ENCODE measurements at places on chromosomes 4 and X.

GRCh38 chr4:108738003-108738706 is 24.7 kb downstream of the ETNPPL start:
- H3K4me3 ChIP-seq, result no peak overlapping the region
- no peak overlapping the region for H3K27ac ChIP-seq
- no peaks in the 10 kb centered on the region for H3K4me1 ChIP-seq
- H3K36me3 ChIP-seq, result no peaks in the 10 kb centered on the region
- DNase-seq, result no peak
- no peaks in the 10 kb centered on the region for H3K27me3 ChIP-seq

GRCh38 chr4:23162275-23162674 is 469.5 kb downstream of the GBA3 start:
- peaks cover 2% of the 10 kb centered on the region for H3K27me3 ChIP-seq
- H3K4me1 ChIP-seq, result no peaks in the 10 kb centered on the region
- DNase-seq, result no peak
- no peaks in the 10 kb centered on the region for H3K36me3 ChIP-seq
- H3K4me3 ChIP-seq, result no peak overlapping the region

DNA sequence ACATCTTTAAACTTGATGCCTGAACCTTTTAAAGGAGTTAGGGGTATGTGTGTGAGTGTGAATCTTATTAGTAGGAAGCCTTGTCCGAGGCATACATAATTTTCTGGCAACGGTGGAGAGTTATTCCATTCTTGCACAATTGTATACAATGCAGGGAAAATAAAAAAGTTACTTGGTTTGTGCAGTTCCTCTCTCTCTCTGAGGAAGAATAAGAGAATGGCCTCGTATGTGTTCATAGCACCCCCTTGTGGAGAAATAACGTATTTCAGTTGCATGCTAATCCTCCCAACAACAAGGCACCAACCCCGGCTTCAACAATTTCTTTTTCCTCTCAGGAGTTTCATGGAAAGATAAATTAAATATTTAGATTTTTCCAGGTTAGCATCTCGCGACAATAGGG is 33.7 kb upstream of the FGF13 start:
- peak; percentile 86 for DNase-seq
- no peaks in the 10 kb centered on the region for H3K4me1 ChIP-seq
- no peak overlapping the region for H3K4me3 ChIP-seq
- no peaks in the 10 kb centered on the region for H3K27me3 ChIP-seq

DNA sequence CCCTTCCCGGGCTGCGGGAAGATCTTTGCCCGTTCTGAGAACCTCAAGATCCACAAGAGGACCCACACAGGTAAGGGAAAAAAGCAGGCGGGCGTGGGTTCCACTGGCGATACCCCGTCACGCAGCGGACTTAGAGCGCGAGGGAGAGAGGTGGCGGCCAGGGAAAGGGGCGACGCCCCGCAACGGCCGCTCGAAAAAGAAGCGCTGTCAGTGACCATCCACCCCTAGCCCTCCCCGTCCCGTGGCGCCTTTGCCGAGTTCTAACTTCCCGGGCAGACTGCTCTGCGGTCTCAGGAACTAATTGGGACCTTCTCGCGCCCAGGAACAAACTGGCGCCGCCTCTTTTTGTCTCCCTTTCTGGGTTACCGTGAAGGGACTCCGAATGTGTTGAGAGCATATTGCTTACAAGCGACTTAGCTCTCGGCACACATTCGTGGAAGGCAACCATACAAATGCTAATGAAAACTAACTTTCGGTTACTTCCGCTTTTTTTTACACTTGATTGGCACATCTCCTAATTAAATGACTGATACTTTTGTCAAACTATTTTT is 1.8 kb downstream of the ZIC3 start:
- H3K36me3 ChIP-seq, result no peaks in the 10 kb centered on the region
- H3K27me3 ChIP-seq, result no peaks in the 10 kb centered on the region
- DNase-seq, result no peak
- H3K4me1 ChIP-seq, result no peaks in the 10 kb centered on the region
- H3K4me3 ChIP-seq, result no peak overlapping the region
- H3K27ac ChIP-seq, result no peak overlapping the region

DNA sequence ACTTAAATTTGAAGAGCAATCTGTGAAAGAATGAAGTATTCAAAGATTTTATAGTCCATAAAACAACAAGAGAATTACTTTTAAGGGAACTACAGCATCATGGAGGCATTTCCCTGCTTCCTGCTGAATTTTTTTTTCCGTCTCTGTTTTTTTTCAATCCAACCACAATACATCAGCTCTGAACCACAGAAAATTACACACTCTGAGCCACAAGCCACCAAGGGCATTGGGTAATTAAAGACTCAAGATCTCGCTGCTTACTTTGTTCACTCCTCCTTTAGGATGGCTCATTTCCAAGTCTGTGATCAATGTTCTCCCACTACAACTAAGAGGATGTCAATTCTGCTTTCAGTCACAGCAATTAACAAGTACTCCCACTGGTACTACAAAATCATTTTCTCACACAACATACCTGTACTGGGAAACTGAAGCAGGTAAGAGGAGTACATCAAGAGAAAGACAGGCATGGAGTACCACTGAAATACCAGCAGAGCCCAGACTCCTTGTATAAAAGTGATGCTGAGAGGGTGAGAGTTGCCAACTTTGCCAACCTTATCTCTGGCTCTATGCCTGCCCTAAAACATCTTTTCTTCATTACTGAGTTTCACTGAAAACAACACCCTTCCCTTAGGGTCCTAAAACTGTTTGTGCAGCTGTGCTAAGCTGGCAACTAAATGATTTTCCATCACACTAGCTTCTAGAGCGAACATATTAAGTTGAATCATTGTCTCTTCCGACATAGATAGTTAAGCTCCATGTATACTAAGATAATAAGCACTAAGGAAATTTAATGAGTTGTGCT is 105.8 kb upstream of the MAGEB18 start:
- no peaks in the 10 kb centered on the region for H3K27me3 ChIP-seq
- H3K27ac ChIP-seq, result no peak overlapping the region
- no peak for DNase-seq
- H3K4me3 ChIP-seq, result no peak overlapping the region
- no peaks in the 10 kb centered on the region for H3K36me3 ChIP-seq

- H3K4me3 ChIP-seq, result no peak overlapping the region
- H3K27ac ChIP-seq, result no peak overlapping the region
- DNase-seq, result no peak
- no peaks in the 10 kb centered on the region for H3K27me3 ChIP-seq
These were observed 9.7 kb upstream of the TENM3 start for GRCh38 chr4:182233310-182234090.

- H3K27ac ChIP-seq, result no peak overlapping the region
- H3K4me1 ChIP-seq, result no peaks in the 10 kb centered on the region
- no peaks in the 10 kb centered on the region for H3K27me3 ChIP-seq
- DNase-seq, result no peak
- no peaks in the 10 kb centered on the region for H3K36me3 ChIP-seq
- H3K4me3 ChIP-seq, result no peak overlapping the region
These were observed 36.0 kb upstream of the CCNG2 start for GRCh38 chr4:77120886-77121508.

- no peak overlapping the region for H3K27ac ChIP-seq
- no peaks in the 10 kb centered on the region for H3K4me1 ChIP-seq
- H3K36me3 ChIP-seq, result no peaks in the 10 kb centered on the region
- H3K4me3 ChIP-seq, result no peak overlapping the region
- no peaks in the 10 kb centered on the region for H3K27me3 ChIP-seq
These were observed 50.2 kb upstream of the FAM9A start for GRCh38 chrX:8851231-8851886.

- no peak overlapping the region for H3K27ac ChIP-seq
- peaks cover 19% of the 10 kb centered on the region for H3K36me3 ChIP-seq
- H3K4me3 ChIP-seq, result peak overlapping the region; percentile 99
These were observed 681 bp downstream of the EXOC1 start for GRCh38 chr4:55854129-55854528.

GRCh38 chrX:18574591-18574990 is 97.3 kb downstream of the RS1 start:
- no peaks in the 10 kb centered on the region for H3K27me3 ChIP-seq
- H3K4me3 ChIP-seq, result no peak overlapping the region
- H3K36me3 ChIP-seq, result no peaks in the 10 kb centered on the region
- H3K27ac ChIP-seq, result no peak overlapping the region
- no peak for DNase-seq

GRCh38 chrX:125382889-125383288 is 63.2 kb downstream of the TEX13C start:
- no peaks in the 10 kb centered on the region for H3K4me1 ChIP-seq
- H3K36me3 ChIP-seq, result no peaks in the 10 kb centered on the region
- DNase-seq, result no peak
- no peak overlapping the region for H3K4me3 ChIP-seq
- H3K27ac ChIP-seq, result no peak overlapping the region

DNA sequence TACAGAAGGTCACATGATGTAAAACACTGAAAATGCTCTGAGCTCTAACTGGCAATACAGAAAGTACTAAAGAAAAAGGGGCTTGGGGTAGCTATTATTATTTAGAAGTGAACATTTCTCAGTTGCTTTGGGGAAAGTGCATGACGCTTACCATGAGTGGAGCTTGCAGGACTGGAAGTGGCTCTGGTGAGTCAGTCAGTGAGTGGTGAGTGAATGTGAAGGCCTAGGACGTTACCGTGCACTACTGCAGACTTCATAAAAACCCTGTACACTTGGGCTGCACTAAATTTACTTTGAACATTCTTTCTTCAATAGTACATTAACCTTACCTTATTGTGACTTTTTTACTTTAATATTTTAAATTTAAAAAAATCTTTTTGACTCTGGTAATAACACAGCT is 89.3 kb upstream of the ENPP6 start:
- H3K27me3 ChIP-seq, result no peaks in the 10 kb centered on the region
- H3K4me1 ChIP-seq, result no peaks in the 10 kb centered on the region
- no peak for DNase-seq
- no peak overlapping the region for H3K4me3 ChIP-seq

GRCh38 chrX:153958605-153959004 is 13.0 kb downstream of the HCFC1 start:
- H3K4me3 ChIP-seq, result no peak overlapping the region
- no peaks in the 10 kb centered on the region for H3K4me1 ChIP-seq
- no peaks in the 10 kb centered on the region for H3K36me3 ChIP-seq
- no peak for DNase-seq

- H3K4me3 ChIP-seq, result no peak within 1 kb of the TSS
- H3K4me1 ChIP-seq, result no peaks in the 10 kb centered on the region
- H3K27me3 ChIP-seq, result no peaks in the 10 kb centered on the region
- no peak within 1 kb of the TSS for H3K27ac ChIP-seq
- H3K36me3 ChIP-seq, result no peaks in the 10 kb centered on the region
These were observed at the start of gene GABRE for GRCh38 chrX:151974336-151975227. TSS of gene GABRE (minus strand) at chrX:151974676. CDS start at chrX:151974625, 51 bp downstream.

GRCh38 chrX:149570668-149571067 is 16.6 kb downstream of the MAGEA9B start:
- no peaks in the 10 kb centered on the region for H3K36me3 ChIP-seq
- H3K27ac ChIP-seq, result no peak overlapping the region
- no peak overlapping the region for H3K4me3 ChIP-seq
- H3K27me3 ChIP-seq, result no peaks in the 10 kb centered on the region
- peak; percentile 25 for DNase-seq

GRCh38 chr4:70768301-70768948 is 46.7 kb downstream of the RUFY3 start:
- DNase-seq, result no peak
- H3K27me3 ChIP-seq, result no peaks in the 10 kb centered on the region
- H3K4me3 ChIP-seq, result no peak overlapping the region
- no peaks in the 10 kb centered on the region for H3K36me3 ChIP-seq
- H3K27ac ChIP-seq, result no peak overlapping the region
- H3K4me1 ChIP-seq, result peaks cover 8% of the 10 kb centered on the region

DNA sequence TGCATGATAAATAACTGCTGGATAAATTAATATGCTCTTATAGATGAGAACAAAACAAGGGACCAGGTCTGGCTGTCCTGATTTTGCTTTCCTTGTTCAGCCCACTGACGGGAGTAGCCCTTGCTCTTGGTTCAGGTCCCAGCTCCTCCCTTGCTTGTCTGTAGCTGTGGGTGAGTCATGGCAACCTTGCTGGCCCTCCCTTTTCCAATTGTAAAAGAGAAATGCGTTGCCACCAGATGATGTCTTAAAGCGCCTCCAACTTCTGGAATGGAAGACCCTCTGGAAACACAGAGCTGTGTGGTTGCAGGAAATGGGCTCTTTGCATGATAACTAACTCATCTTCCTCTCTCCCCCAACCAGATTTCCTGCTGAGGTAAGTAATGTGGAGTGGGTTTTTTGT is 171.4 kb downstream of the AASDH start:
- H3K4me3 ChIP-seq, result no peak overlapping the region
- no peak overlapping the region for H3K27ac ChIP-seq
- H3K36me3 ChIP-seq, result no peaks in the 10 kb centered on the region

GRCh38 chr4:59387759-59388758 is 1812.1 kb upstream of the ADGRL3 start:
- no peaks in the 10 kb centered on the region for H3K36me3 ChIP-seq
- no peak overlapping the region for H3K27ac ChIP-seq

DNA sequence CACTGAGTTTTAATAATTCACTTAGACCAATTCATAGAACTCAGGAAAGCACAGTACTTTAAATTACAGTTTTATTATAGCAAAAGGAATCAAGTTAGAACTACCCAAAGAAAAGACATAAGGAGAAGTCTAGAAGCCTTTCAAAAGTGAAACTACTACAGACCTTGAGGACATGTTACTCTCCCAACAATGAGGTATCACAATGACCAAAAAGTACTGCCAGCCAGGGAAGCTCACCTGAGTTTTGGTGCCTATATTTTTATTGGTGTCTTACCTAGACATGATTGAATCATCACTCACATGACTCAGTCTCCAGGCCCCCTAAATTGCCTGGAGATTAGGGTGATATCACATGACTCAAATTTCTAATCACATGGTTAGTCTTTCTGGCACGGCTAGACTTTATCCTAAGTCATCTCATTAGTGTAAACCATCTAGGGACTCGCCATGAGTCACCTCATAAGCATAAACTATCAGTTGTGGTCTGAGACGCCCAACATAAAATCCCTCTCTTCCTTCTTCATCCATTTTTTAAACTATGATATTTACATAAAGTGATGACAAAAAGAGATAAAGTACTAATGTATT is 372.3 kb downstream of the TMA16 start:
- H3K4me1 ChIP-seq, result no peaks in the 10 kb centered on the region
- no peak overlapping the region for H3K27ac ChIP-seq
- no peak overlapping the region for H3K4me3 ChIP-seq

DNA sequence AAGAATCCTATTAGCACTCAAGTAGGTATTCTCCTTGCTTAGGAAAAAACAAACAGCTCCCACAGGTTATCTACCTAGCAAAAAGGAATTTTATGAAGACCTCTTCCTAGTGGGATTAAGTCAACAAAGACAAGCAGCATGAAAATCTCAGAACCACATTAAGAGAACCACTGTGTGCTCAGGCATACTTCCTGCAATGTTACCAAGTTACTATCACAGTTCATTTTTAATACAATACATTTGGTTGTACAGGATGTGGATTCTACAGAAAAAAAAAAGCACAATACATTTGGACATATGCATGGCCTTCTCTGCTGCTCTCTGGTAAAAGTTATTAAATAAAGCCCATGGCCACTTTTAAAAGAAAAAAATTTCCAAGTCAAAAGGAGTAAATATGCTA is 193.7 kb downstream of the PPP3CA start:
- no peaks in the 10 kb centered on the region for H3K27me3 ChIP-seq
- no peak for DNase-seq
- no peak overlapping the region for H3K27ac ChIP-seq
- no peaks in the 10 kb centered on the region for H3K36me3 ChIP-seq
- H3K4me3 ChIP-seq, result no peak overlapping the region
- no peaks in the 10 kb centered on the region for H3K4me1 ChIP-seq

GRCh38 chr4:55745014-55745413 is 74.6 kb upstream of the EXOC1L start:
- H3K36me3 ChIP-seq, result no peaks in the 10 kb centered on the region
- H3K4me1 ChIP-seq, result no peaks in the 10 kb centered on the region
- H3K27ac ChIP-seq, result no peak overlapping the region

- DNase-seq, result no peak
- H3K4me1 ChIP-seq, result no peaks in the 10 kb centered on the region
- H3K4me3 ChIP-seq, result no peak overlapping the region
- H3K36me3 ChIP-seq, result no peaks in the 10 kb centered on the region
- no peak overlapping the region for H3K27ac ChIP-seq
- no peaks in the 10 kb centered on the region for H3K27me3 ChIP-seq
These were observed 53.7 kb downstream of the DCTD start for GRCh38 chr4:182863501-182863900.
